ENCODE measurements at places on chromosomes 11 and 22. TPM values are rescaled to one million over a fixed set of nuclear protein-coding genes. Genes with fewer than 3 reads are reported as not detected.

DNA sequence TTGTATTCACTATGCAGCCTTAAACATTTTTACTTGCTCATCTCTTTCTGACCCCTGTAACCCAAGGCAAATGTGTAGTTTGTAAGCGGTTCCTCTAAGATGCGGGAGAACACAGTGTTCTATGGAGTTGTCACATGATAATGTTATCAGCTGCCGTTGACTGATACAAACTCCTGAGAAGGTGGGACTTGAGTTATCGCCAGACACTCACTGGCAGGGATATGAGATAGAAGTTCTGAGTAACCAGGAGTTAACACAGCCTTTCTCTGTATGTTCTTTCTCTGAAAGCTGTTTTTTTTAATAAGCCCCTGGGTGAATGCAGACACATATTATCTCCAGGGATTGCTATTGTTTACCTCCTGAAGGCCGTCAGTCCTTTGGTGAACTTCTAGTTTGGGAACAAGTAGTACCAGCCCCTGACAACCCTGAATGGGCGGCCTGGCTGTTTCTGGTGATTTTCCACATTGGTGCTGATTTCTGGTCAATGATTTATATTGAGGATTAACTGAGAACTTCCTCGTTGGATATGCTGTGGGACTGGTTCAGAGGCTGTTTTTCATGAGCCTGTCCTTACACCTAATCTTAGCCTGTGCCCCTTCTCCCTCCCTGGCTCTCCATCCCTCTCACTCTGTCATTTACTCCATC is 155.3 kb upstream of the RASSF10 start:
- no peak for DNase-seq

Gene PATE1
- total RNA-seq, result not detected

- no peak for DNase-seq
These were observed 6.7 kb downstream of the KCNE3 start for GRCh38 chr11:74460481-74461154.

DNA sequence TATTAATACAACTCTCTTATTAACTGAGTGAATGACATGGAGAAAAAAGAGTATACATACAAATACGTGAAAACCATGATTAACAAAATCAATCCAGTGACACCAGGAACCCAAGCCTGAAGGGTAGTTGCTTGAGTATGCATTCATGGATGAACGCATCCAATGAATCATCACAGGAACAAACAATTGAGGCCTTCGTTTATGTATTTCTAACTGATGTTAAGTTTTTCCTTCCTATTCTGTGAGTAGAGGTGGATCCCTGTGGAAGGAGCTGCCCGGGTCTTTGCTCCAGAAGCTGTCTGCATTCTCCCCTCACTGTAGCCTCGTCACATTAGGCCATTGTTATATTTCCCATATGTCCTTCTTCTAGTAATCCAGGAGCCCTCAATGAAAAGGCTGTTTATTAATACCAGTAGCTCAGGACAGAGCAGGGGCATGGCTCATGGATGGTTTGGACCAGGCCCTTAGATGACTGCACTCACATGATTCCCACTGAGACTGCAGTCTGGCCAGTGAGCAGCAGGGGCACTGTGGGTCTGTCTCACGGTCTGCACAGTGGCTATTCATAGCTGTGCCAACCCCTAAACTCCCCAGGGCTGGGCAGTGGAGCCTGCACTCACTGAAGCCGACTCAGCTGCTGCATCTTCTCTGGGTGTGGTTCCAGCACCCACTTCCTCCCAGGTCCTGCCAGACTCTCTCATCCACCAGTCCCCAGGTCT is 128.1 kb upstream of the TOP3B start:
- DNase-seq, result no peak

Gene OR4C46
- total RNA-seq, result not detected

DNA sequence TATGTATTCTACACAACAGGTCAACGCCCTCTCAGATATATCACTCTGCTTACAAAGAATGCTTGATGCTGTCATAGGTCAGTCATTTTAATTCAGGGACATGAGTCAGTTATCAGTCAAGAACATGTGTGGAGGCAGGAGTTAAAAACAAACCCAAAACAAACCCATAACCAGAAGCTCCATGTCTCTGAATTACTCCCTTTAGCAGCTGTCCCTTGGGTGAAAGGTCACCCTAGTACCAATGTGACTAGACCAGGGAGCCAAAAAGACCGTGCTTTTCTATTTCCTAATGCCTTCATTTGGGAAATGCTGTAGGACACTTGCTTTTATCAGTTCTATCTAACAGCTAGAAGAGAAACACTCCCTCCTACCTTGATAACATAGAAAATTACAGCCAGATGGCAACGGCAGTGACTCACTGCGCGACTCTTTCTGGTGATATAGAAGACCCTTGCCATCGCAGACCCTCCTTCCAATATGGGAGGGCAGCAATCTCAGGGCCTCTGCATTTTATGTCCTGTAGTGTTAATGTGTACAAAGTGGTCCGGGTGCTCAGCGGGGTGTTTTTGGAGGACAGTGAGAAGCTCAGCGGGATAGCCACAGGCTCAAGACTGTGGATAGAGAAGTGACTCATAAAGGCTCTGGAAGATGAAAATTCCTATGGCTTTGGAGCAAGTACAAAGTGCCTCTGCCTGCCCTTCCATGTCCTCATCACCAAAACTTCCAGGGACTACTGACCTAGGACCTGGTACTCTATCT is 24.8 kb downstream of the APOL5 start:
- DNase-seq, result no peak

GRCh38 chr11:61899146-61899841 is 7.9 kb upstream of the FADS3 start:
- peak; percentile 97 for DNase-seq

GRCh38 chr11:396511-396947 is 2.5 kb downstream of the PKP3 start:
- DNase-seq, result no peak

DNA sequence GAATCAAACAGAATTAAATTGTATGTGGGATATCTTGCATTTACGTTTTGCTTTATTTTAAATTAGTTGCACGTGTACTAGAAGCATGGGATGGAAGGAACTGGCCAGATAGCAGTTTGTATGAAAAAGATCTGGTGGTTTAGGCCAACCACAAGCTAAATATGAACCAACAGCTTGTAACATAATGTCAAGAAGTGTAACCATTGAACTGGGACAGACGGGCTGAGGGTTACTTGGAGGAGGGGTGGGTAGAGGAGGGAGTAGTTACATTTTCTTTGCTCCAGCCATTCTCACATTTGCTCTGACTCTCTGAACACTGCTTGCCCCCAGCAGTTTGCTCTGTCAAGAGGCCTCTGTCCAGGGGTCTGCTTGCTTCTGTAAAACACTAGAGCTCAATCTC is 31.7 kb upstream of the CXCR5 start:
- DNase-seq, result no peak

DNA sequence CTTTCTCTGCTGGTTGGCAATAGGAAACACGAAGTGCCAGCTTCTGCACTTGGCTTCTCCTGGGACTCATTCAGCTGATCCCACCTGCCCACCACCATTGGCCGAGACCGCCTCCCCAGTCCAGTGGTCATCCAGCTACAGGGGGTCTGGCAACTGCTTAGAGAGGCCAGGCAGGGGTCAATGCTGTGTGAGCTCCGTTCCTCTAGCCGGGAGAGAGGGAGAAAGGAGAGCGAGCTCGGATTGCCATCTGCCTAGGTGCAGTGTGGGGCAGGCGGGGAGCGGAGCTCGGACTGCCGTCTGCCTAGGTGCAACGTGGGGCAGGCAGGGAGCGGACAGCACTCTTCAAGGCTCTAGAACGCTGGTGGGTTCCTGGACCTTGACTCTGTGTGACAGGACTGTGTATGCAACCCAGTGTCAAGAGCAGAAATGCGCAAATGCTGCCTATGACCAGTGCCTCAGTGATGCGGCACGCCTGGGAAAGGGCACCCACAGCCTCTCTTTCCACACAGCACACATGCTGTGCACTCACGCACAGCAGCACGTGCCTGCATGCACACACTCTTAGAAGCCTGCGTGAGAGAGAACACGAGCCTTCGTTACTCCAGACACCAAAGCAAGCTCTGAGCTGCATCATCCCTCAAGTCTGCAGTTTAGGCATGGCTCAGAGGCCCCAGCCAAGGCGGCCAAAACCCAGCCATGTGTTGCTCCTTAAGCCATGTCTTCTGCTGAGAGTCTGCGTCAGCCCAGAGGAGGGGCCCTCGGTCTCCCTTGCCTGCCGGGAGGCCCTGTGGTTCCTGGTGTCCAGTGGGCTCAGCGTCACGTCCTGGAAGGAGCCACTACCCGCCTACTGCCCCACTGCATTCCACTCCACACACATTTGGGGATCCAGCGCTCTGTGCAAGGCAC is 26.8 kb upstream of the JAM3 start:
- DNase-seq, result no peak

Gene MYBPC3
- 1,860 TPM for total RNA-seq

DNA sequence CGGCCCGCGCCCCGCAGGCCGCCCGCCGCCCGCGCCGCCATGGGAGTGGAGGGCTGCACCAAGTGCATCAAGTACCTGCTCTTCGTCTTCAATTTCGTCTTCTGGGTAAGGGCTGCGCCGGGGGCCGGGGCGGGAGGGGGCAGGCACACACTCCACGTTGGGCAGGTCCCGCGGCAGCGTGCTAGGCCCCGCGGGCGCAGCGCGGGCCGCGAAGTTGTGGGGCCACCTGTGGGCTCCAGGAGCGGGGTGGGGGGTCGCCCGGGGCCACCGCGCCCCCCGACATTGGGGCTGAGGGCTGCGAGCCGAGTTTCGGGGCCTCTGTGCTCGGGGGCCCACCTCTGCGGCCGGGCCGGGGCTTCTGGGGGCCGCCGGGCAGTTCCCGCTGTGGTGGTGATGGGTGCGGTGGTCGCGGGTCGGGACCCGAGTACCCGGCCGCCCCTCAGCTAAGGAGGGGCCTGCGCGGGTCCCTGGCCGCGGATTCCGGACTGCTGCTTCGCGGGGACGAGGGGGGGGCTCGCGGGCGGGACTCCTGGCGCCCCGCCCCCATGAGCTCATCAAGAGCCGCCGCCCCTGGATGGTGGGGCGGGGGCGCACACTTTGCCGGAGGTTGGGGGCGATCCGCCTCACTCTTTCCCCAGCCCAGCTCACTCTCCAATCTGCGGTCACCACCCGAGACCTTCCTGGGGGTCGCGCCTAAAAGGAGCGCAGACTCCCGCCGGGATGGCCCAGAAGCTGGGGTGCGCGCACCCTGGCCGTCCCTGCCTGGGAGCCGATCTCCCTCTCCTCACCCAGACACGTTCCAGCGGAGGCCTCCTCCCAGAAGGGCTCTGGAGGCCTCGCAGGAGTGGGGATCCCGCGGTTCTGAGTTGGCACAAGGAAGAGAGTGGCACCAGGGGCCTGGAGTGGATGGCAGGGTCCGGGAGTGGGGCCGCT is 667 bp downstream of the CD81 start:
- no peak for DNase-seq

DNA sequence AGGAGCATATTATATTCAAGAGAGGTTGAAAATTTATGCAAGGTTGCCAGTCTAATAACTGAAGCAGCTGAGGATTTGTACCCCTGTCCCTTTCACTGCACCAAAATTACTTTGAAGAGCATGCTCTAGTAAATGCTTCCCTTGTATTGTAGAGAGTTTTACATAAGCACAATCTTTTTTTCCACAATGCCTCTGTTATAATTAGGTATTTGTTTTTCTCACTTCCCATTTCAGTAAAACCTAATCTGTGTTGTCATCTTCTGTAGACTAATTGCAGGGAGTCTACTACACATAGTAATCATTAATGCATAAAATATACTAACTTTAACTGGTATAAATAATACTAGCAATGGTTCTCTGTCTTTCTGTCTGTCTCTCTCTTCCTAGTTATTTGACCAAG is 718.4 kb upstream of the ANO5 start:
- no peak for DNase-seq

Gene NFAM1
- total RNA-seq, result 1.5 TPM

GRCh38 chr11:1084561-1085439 is 10.1 kb downstream of the MUC2 start:
- peak; percentile 68 for DNase-seq

Gene NDUFC2
- 225 TPM for total RNA-seq

Gene STARD10
- 45.2 TPM for total RNA-seq

GRCh38 chr11:133992121-133992520 is 35.4 kb upstream of the IGSF9B start:
- no peak for DNase-seq

DNA sequence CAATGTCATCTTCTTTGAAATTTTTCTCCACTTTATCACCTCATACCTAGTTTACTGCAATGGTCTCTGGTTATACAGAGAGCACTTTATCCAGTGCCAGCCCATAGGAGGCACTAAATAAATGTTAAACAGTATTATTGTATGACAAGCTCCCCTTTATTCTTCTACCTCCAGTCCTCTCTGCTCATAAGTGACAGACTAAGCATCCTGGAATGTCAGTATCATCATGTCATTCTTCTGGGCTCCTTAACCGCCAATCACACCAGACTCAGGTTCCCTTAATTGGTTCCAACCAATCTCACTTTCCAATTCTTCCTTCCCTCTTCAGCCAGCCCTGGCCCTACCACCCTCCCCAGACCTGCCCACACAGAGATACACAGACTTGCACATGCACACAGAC is 93.1 kb downstream of the RPL27A start:
- no peak for DNase-seq

GRCh38 chr22:24424001-24424900 is 3.1 kb upstream of the ADORA2A start:
- DNase-seq, result no peak

DNA sequence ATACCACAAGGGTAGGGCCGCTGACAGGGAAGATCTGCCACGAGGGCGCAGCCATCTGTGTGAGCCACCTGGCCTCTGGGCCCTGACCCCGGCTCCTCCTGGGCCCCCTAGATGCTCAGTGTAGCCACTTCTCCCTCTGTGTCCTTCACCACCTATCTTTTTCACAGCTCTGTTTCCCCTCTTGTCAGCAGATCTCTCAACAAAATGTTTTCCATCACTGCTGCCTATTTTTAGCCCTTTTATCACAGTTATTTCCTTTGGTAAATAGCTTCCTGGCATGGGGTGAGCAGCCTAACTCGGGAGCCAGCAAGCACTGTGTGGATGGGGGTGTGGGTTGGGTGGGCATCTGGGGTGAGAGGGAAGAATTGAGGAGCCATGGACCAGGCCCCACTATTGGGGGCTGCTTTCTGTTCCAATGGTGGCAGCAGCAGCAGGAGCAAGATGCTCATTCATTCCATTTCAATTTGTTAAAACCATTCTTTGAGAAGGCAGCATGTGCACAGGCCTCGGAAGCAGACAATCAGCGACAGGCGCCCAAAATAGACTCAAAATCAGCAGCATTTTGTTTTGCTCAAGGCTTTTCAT is 135.2 kb upstream of the NAV2 start:
- DNase-seq, result no peak

DNA sequence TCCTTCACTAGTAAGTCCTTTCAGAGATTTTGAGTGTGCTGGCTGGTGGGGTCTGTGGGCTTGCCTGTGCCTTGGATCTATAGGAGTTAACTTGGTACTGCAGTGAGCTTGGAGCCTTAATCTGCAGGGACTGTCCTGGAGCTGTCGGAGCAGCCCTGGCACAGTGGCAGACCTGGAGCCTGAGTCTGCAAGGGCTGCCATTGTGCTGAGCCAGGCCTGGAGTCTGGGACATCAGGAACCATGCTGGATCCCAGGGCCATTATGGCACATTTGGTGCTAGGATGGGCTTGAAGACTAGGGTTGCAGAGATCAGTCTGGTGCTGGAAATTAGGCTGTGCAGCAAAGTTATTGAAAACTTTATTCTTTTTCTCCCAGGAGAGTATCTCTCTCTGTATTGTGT is 665.4 kb downstream of the METTL15 start:
- DNase-seq, result no peak

Gene TMEM151A
- 0.24 TPM for total RNA-seq

Data from cardiac septum (tissue), 1 donor.